ENCODE measurements at places on chromosomes 16 and 17. TPM values are rescaled to one million over a fixed set of nuclear protein-coding genes. Genes with fewer than 3 reads are reported as not detected.

The KCTD19 gene
- total RNA-seq = 0.53 TPM

The QPRT gene
- total RNA-seq = 26.3 TPM

The FNDC8 gene
- not detected for total RNA-seq

The SP2 gene
- total RNA-seq = 24.2 TPM

The SSTR5 gene
- not detected for total RNA-seq

The G6PC1 gene
- total RNA-seq = not detected

The ABCC6 gene
- 5.1 TPM for total RNA-seq

The MT1F gene
- total RNA-seq = 6.2 TPM

The SLC12A3 gene
- total RNA-seq = not detected

The THOC6 gene
- total RNA-seq = 13.6 TPM

The ABCC3 gene
- 5.4 TPM for total RNA-seq
